Stimulated activated CD4-positive, alpha-beta T cell treated with anti-CD3 and anti-CD28 coated beads, Interleukin-4, amount 100 ng/mL, for 4 hours (primary cell): ENCODE measurements at places on chromosomes 3 and 15.

GRCh38 chr15:33135355-33135781 lies 59.1 kb downstream of the FMN1 start:
- no peak for DNase-seq

DNA sequence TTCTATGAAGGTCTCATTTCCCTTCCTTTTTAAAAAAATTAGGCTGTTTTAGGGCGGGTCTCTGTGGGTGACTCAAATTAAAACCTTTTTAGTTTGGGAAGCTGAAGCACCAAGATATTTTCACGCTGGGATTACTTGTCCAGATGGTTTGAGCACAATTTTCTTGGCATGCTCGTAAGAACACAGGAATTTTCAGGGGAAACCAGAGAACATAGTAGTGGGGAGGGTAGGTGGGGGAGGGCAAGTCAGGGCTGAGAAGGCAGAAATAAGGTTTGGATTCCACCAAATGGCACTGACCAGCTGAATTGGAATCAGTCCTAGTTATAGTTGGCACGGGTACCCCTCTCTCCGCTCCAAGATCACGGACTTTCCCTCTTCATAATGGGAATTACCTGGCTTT lies 97.3 kb upstream of the LRIG1 start:
- DNase-seq, result no peak

DNA sequence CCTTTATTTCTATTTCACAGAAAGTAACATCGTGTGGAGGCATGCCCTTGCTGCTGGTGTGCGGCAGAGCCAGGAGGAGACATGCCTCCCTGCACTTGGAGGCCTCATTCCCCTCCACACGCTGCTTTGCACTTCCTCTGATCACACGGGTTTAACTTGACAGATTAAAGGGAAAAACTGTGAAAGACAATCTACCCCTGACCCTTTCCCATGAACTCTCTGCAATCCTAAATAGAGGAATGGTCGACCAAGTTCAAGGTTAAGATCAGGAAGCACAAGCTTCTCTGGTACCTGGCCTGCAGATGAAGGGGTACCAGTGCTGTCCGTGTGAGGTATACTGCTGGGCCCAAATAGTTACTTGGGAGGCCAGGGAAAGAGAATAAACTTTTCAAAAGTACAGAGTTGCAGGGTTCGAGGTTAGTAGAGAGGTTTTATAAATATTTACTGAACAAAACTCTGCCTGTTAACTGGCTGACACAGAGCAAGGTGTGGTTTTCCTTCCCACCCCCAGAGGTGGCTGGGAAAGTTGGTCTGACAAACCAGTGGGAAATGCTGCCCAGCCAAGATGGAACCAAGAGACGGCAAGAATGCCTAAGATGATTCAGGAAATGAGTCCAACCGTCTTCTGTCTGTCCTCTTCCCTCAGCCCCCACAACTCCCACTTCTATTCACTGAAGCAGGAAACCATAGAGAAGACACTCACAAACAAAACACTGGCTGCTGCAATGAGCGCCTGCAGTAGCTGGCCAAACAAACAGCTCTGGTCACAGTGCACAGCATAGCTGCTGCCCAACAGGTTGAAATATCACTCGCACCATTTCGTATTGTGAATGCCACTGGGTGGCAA lies 79.6 kb downstream of the IGF2BP2 start:
- DNase-seq, result no peak

GRCh38 chr3:172096881-172097420 lies 57.6 kb downstream of the FNDC3B start:
- DNase-seq, result no peak

DNA sequence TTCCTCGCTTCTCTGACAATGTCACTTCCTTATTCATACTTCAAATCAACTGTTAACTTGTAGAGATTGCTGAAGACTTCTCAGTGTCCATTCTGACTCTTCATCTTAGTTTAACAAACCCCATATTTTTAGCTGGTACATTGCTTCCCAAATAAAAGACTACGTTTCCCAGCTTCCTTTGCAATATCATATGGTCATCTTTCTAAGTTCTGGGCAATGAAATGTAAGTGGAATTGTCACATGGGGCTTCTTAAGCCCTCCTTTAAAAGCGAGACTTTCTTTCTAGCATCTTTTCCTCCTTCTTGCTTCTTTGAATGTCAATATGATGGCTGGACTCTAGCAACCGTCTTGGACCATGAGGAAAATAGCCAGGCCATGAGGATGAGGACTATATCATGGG lies 239.0 kb downstream of the ZNF621 start:
- DNase-seq, result no peak

DNA sequence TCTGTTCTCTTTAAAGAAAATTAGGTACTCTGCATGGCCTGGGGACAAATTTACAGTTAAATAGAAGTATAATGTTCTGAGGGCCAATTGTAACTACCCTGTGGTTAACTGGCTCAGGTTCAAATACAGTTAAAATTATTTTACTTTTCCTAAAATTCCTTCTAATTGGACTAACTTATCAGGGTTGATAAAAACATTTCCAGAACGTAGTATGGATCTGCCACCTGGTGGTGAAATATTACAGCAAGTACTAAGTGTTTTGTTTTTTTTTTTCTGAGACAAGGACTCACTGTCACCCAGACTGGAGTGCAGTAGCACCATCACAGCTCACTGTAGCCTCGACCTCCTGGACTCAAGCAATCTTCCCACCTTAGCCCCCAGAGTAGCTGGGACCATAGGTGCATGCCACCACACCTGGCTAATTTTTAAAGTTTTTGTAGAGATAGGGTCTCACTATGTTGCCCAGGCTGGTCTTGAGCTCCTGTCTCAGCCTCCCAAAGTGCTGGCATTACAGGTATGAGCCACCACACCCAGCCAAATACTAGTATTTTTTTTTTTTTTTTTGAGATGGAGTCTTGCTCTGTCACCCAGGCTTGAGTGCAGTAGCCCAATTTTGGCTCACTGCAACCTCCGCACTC lies 29.2 kb downstream of the NEO1 start:
- DNase-seq, result no peak

DNA sequence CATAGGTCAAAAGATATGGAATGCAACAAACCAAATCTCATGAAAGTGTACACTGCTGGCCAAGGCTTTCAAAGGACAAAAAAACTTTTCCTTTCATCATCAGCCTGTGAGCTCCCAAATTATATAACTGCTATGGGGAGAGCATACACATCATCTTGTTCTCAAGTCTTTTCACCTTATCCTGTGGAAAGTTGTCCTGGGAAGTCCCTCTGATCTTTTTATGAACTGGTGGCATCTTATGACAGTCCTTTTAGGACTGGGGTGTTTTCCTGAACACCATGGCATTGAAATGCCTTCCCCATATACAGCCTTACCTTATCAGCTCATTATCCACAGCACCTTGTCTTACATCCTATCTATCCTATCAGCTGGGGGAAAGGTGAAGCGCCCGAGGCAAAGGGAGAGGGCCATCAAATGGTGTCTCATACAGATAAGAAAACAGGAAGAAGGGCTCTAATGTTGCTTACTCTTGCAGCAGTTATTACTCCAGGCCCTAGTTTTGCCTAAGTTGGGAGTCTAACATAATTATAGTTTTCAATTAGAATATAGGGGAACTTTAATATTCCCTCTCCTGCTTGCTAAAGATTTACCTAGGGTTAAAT lies 61.5 kb upstream of the GOLIM4 start:
- no peak for DNase-seq

GRCh38 chr3:10993729-10994065 lies 1.1 kb downstream of the SLC6A1 start:
- no peak for DNase-seq

DNA sequence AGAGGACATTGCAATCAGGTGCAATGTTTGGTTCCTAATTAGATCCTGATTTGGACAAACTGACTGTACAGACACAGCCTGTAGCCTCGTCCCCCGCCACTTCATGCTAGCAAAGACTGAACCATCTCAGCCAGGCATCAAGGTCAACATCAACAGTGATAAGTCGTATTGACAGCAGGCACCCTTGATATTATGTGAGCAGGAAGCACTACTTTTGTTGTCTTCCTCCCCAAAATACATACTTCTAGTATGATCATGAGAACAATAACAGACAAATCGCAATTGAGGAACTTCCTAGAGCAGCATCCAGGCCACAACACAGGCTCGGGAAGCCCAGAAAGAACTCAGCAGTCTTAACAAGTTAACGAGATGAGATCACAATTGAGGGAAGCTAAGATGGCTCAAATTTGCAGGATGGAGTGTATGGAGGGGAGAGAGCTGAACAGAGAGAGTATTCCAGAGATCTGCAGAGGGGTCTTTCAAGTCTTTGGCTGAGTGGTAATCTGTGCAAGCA lies 20.4 kb downstream of the TGM5 start:
- DNase-seq, result no peak

GRCh38 chr3:171327441-171328174 lies 132.6 kb downstream of the TNIK start:
- no peak for DNase-seq

DNA sequence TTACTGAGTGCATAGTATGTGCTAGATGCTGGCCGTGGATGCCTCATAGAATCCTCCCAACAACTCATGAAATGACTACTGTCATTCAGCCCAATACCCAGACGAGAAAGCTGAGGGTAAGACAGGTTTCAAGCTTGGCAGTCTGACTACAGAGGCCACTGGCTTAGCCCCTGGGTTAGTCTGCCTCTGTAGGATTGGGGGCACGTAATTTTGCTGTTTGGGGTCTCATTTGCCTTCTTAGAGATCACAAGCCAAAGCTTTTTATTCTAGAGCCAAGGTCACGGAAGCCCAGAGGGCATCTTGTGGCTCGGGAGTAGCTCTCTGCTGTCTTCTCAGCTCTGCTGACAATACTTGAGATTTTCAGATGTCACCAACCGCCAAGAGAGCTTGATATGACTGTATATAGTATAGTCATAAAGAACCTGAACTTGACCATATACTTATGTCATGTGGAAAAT lies 1.0 kb upstream of the CCR5 start:
- no peak for DNase-seq
